ENCODE measurements at places on chromosomes 7 and 10.

DNA sequence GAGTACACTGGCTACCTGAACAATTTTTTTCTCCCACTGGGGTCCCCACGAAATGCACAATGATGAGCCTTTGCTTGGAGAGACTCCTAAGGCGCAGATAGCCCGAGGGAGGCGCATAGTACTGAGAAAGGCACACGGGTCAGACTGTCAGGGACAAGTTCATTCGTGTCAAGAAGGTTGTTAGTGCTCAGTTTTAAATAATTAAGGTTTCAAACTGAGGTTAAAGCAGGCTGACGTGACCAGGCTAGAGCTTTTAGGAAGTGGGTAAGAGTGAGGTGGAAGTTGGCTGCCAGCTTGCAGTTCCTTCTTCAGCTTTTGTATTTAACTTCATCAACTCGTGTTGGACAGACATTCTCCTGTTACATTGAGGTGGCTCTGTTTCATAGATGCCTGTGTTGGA lies 31.6 kb downstream of the RBM33 start:
- no peak for DNase-seq

- no peak for DNase-seq
Measured at GRCh38 chr10:59465088-59465487, 102.7 kb upstream of the FAM13C start.

- no peak for DNase-seq
Measured at GRCh38 chr10:34139559-34139958, 675.5 kb downstream of the PARD3 start.

DNA sequence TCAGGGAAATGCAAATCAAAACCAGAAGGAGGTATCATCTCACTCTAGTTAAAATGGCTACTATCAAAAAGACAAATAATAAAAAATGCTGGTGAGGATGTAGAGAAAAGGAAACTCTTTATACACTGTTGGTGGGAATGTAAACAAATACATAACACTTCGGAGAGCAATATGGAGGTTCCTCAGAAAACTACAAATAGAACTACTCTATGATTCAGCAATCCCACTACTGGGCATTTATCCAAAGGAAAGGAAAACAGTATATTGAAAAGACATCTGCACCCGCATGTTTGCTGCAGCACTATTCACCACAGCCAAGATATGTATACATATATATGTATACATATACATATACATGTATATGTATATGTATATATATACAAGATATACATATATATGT lies 94.2 kb downstream of the C10orf90 start:
- no peak for DNase-seq

DNA sequence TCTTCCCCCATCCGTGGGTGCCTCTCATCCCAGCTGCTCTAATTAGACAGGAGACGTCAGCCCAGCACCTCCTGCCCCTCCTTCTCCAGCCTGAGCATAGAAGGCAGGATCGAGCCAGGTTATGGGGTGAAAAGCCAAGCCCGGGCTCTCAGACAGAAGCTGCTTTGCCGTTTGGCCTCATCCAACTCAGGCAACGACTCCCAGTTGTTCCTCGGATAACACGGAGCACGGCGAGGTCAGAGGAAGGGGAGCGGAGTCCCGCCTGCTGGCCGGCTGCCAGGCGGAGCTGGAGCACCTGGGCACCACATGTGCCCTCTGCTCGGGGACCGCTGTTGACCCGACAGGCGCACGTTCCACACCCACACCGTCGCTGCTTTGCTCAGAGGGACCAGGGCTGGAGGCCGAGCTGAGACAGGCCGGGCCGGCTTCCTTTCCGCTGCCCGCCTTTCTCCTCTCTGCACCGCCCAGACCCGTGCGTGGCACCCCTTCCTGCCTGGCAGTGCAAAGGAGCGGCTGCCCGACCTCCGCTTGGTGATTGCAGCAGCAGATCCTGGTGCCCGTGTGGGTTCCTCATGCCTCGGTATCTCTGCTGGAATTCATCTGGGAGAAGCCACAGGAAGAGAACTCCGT lies 21.6 kb upstream of the UNCX start:
- no peak for DNase-seq

DNA sequence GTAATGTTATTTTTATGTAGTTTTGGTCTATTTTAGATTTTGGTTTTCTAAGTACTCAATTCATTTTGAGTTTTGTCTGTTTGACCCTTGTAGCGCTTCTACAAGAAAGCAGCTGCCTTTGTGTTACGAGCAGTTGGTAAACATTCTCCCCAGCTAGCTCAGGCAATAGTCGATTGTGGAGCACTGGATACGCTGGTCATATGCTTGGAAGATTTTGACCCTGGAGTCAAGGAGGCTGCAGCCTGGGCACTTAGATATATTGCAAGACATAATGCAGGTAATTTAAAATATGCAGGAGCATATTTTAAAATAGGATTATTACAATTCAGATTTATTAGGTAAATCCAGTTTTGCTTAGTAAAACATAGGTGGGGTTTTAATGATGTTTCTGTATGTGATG lies 23.1 kb downstream of the SPAG6 start:
- no peak for DNase-seq

GRCh38 chr10:74778436-74779094 lies 47.8 kb upstream of the KAT6B start:
- no peak for DNase-seq

GRCh38 chr10:94591461-94592205 lies 46.0 kb downstream of the HELLS start:
- no peak for DNase-seq

GRCh38 chr10:133294189-133294588 lies 14.5 kb downstream of the TUBGCP2 start:
- no peak for DNase-seq

GRCh38 chr7:116948934-116949333 lies 4.4 kb upstream of the ST7 start:
- DNase-seq, result no peak

- no peak for DNase-seq
Measured at GRCh38 chr10:104081998-104082397, 3.7 kb downstream of the COL17A1 start.

DNA sequence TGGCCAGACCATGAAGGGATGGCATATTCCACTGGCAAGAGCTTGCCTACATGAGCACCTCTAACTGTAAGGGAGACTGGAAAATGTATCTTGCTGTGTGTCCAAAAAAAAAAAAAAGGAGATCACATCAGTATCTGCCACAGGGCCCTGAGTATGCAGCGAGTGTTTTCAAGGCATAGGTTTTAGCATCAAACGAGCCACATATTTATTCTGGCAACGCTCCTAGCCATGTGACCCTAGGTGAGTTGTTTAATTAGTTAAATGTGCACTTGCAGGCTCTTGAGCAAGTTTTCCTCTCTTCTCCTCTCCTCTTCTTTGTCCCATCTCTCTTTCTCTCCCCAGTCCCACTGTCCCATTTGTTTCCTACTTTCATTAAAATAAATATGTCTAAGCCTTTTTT lies 428.7 kb upstream of the AKR1E2 start:
- DNase-seq, result no peak

GRCh38 chr10:48996329-48996728 lies 56.7 kb upstream of the LRRC18 start:
- no peak for DNase-seq

DNA sequence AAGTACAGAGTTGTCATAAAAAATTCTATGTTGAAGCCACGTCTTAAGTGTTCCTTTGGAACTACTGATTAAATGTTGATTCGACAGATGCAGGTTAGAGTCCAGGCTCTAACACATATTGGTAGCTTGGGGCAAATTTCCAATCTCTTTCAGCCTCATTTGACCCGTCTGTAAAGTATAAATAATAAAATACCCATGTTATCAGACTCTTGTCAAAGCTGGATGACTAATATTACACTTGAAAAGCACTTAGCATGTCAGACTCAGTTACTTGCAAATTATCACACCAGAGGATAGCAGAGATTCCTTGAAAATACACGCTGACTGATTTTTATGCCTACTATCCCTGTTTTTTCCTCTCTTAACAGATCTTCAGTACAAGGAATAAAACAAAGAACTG lies 18.1 kb upstream of the MACC1 start:
- DNase-seq, result no peak

DNA sequence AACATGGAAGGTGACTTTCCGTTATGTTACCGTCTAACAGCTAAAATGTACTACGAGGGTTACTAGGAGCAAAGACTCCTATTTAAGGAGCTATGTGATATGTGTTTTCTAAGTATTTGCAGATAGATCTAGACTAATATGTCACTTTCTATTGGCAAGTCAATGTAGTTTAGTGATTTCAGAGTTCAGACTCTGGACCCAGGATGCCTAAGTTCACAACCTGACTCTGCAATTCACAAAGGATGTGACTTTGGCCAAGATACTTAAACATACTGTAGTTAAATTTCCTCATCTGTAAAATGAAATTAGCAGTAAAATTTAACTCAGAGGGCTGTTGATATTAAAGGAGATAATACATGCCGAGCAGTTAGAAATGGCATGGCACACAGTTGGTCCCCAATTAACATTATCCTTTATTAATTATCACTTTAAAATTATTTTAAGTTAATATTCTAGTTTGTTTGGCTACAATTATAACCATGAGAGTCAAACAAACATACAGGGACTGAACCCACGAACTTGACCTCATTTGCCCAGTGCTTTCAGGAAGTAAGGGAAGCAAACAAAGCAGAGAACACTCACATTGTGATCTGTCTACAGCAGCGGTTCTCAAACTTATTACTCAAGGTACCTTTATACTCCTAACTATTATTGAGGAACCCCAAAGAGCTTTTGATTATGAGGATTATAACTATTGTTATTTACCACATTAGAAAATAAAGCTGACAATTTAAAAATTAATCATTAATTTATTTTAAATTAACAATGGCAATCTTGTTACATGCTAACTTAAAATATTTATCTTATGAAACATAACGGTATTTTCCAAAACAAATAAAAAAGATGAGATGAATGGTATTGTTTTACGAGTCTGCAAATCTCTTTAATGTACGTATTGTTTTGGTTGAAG lies 94.4 kb downstream of the ANK3 start:
- DNase-seq, result no peak

DNA sequence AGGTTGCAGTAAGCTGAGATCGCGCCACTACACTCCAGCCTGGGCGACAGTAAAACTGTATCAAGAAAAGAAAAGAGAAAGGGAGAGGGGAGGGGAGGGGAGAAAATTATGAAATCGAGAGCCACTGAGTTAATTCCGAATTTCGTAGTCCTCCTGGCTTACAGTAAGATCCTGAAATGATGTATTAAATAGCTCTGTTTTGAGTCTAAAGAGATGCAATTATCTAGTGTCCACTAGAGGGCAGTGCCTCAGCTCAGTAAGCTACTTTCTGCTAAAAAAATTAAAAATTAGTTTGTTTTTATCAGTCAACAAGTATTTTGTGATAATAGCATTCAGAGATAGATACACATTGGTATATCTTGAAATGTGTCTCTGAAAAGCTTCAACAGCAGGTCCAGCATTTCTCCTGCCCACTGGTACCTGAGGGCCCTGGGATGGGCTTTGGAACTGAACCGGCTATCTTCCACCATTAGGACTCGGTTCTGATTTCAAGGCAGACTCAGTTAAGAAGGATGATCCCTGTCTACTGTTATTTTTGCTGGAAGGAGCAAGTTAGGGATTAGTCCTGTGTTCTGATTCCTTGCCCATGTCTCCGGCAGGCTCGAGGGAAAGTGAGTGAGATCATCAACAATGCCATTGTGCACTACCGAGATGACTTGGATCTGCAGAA lies 19.5 kb downstream of the TSPAN33 start:
- DNase-seq, result no peak

DNA sequence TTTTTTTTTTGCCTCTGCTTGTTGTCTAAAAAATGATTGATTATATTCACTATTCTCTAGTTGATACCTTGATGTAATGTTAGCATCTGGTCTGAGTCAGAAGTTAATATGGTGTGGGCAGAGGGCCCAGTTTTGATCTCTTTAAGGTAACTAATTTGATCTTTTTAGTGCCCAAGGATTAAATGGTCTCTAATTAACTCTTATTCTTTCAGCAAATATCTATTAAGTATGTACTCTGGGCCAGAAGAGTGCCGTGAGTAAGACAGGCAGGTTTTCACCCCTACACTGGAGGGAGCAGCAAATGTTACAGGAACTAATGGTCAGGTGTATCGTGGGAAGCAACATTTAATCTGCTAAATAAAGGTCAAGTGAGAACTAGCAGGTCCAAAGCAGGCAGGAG lies 144.6 kb upstream of the COL1A2 start:
- no peak for DNase-seq

DNA sequence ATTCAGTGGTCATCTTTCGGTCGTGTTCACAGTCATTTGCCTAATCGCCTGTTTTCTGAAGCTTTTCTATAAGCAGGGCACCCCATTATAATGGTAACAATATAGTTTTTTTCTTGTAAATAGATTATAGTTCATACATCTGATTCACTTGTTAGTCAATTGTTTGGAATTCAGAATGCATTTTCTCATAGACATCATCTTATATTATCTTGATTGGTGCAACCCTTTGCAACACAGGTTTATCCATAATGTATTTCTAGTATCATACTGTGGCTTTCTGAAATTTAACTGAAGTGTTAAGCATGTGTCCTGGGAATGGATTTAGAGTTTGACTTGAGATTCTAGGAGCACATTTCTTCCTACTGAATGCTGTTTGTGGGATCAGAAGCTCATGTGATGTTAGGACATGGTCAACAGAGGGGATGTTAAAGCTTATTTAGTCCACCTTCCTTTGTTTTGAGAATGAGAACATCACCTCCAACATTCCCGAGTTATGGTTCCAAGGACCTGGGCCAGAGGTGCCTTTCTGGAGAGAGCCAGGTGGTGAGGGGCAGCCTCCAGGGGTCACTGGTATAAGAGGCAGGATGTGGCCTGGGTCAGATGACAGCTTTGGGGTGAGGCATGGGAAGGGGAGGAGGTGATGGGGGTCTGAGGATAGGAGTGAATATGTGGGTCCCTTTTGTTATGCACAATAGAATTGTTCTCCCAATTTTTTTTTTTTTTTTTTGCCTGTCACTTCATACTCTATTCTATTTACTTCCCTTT lies 415.6 kb downstream of the EXOC4 start:
- no peak for DNase-seq

GRCh38 chr10:69051710-69052487 lies 36.0 kb upstream of the SRGN start:
- DNase-seq, result no peak

DNA sequence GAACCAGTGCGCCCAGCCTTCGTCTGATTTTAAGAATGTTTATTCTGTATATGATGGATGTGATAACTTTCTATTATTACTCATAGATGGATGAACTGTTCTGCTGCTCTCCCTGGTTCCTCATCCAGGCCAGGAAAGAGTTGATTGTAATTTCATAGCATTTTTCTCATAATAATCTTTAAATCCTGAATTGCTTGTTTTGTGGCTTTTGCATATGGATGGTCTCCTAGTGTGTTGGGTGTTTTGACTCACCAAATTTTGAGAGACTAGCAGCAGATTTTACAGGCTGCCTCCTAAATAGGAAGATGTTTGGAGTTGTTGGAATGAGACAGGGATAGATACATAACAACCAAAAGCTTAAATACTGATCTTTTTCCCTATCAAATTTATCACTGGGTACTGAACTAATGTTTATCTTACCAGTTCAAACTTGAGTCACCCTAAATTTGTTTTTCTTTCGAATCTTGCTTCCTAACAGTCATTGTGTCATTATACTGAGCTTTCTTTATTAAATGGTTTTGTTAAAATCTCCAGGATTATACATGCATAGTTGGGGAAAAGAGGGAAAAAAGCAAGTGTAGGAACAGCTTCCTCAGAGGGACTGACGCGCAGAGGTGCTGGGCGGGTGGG lies 106.0 kb upstream of the GATA3 start:
- no peak for DNase-seq

- DNase-seq, result no peak
Measured at GRCh38 chr7:107318523-107319160, 149.8 kb downstream of the HBP1 start.
